SIG-M5 (cell line): ENCODE measurements at places on chromosomes 13 and 19.

DNA sequence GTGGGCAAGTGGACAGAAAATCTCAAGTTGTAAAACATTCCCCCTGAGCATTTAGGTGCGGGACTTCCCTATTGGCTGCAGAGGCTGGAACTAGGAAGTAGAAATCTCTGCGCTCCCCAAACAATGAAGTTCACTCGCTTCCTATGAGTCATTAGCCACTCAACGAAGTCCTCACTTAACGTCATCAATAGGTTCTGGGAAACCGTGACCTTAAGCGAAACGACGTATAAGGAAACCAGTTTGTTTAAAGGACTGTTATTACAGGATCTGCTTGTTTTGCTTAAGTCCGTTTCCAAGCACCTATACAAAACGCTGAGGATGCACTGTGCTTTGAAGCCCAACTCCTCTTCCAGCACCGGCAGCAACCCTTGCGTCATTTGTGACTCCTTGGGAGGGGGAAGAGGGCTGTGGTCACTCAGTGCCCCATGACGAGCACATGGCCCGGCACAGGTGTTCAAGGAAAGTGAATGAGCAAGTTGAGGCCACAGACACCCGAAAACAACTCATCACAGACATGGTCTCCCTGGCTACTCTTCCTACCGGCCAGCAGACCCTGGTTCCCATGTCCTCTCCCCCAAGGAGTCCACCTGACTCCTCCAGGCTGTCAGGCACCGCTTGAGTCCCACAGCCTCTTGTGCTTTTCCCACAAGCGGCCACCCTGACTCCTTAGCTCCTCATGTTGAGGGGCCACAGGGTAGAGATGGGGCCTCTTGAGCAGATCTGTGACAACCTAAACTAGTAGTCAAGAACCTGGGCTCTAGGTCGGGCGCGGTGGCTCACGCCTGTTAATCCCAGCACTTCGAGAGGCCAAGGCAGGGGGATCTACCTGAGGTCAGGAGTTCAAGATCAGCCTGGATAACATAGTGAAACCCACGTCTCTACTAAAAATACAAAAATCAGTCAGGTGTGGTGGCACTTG is 4.8 kb downstream of the RPS16 start:
- DNase-seq: peak; percentile 88

- DNase-seq: no peak
Observed at GRCh38 chr19:33517922-33518321, 3.7 kb downstream of the PEPD start.

DNA sequence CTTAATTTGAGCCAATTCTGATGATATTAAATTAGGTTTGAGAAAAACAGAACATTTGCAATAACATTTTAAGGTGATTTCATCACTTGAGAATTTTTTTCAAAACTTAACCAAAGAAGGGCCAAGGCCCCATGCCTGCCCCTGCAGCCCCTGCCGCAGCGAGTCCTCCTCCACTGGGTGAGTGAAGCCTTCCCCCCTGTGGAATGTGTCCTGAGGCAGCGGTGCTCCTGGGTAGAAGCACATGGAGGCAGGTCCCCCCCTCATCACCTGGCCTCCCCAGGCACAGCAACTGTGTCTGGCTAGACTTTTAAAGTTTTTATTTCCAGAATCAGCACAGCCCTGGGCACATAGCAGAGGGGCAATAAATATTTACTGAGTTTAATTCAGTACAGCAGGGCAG is 10.8 kb downstream of the SOX1 start:
- no peak for DNase-seq

DNA sequence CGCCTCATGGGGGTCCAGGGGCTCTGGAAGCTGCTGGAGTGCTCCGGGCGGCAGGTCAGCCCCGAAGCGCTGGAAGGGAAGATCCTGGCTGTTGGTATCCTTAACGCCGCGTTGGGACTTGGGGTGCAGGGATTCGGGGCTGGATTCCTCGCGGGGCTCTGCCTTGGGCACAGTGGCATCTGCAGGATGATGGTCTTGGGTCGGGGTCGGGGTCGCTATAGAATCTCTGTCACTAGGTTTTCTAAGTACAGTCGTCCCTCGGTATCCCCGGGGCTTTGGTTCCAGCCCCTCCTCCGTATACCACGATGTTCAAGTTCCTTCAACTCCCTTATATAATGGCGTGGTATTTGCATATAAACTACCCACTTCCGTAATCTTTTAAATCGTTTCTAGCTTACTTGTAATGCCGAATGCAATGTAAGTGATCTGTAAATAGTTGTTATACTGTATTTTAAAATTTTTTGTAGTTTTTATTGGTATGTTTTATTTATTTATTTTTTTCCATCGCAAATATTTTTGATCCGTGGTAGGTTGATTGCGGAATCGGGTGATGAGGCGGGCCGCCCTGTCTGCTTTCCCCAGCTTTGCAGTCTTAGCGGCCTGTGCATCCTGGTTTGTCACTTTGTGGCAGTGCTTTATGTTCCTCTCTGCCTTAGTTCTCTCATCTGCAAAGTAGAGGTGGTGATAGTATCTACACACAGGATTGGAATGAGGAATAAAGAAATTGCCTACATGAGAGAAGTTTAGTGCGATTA is 606 bp downstream of the ERCC5 start:
- no peak for DNase-seq

GRCh38 chr13:111919286-111919685 is 147.7 kb upstream of the SOX1 start:
- no peak for DNase-seq

GRCh38 chr19:19053508-19054314 is 10.1 kb upstream of the SLC25A42 start:
- DNase-seq: no peak

- no peak for DNase-seq
Observed at GRCh38 chr13:67351909-67352308, 121.8 kb upstream of the PCDH9 start.

- DNase-seq: no peak
Observed at GRCh38 chr19:35342430-35342829, 5.3 kb upstream of the FFAR1 start.

DNA sequence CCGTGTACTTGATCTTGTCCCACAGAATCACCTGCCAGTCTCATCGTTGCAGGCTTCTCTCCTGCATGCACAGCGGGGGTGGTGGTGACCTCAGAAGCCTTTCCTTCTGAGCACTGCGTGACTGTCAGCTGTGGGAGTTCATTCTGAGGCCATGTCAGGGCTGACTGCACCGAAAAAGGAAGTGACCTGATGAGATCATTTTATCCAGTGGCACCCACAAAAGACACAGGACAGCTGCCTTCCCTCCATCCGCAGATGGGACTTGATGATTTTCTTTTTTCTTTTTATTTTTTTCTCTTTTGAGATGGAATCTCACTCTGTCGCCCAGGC is 89.7 kb downstream of the RAB20 start:
- peak; percentile 75 for DNase-seq

DNA sequence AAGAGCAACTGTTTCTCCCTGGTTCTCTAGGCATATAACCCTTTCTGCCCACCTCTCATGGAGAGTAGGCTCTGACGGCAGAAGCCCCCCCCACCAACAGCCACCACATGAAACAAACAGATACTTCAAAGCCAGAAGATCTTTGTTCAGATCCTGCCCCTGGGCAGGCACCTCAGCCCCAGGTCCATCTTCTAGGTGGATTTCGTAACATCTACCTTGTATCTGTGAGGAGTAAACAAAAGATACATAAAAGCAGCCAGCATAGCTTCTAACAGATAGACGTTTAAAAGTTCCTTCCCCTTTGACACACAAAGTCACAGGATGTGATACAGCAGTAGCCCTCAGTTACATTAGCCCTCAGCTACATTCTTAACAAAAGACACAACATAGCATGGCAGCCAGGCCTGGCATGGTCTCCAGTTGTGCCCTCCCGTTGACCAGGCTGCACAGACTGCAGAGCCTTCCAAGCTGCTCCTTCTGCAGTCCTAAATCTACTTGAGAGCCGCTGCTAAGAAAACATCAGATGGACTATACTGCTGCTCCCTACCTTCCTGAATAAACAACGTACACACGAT is 35.4 kb downstream of the BRD4 start:
- no peak for DNase-seq

DNA sequence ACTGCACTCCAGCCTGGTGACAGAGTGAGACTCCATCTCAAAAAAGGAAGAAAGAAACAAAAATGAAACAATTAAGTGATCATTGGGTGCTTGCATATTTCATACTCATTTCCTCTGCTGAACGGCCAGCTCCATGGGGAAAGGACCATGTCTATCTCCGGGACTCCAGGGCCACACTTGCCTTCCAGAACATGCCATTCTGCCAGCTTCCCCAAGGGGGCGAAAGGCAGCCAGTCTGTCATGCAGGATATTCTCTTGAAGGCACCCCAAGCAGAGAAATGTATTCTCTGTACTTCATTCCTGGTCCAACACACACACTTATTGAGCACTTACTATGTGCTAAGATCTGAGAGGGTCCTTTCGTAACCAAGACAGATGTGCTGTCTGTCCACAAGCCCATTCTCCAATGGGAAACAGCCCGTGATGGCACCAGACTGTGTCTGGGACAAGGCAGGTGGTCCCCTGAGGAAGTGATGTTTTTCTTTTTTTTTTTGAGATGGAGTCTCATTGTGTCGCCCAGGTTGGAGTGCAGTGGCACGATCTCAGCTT is 10.2 kb upstream of the CARM1 start:
- no peak for DNase-seq

DNA sequence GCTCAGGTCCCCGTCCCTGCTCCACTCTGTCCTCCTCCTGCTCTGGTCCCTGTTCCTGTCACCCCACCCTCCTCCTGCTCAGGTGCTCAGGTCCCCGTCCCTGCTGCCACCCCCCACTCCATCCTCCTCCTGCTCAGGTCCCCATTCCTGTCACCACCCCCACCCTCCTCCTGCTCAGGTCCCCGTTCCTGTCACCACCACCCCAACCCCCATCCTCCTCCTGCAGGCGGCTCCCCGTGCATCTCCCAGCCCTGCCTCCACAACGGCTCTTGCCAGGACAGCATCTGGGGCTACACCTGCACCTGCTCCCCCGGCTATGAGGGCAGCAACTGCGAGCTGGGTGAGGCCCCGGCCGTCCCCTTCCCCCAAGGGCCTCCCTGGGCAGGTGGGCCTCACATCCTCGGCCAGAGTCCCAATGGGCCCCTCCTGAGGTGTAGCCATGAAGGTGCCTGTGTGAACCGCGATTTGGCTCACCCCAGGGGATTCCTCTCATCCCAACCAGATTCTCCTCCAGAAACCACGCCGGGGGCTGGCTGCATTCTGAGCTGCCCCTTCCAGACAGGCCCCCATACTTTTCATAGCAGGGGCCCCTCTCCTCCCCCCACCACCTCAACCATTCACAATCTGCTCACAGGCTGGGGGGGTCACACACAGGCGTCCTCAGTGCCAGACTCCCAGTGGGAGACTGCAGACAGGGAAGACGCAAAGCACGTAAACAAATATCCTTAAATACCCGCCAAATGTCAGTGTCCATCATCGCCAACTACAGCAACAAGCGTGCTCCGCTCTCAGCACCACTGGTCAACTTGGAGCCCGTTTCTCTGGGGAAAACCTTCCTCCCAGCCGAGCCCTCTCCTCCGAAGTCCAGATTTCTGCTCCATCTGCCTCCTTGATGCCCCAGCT is 4.6 kb downstream of the PROZ start:
- DNase-seq: no peak

DNA sequence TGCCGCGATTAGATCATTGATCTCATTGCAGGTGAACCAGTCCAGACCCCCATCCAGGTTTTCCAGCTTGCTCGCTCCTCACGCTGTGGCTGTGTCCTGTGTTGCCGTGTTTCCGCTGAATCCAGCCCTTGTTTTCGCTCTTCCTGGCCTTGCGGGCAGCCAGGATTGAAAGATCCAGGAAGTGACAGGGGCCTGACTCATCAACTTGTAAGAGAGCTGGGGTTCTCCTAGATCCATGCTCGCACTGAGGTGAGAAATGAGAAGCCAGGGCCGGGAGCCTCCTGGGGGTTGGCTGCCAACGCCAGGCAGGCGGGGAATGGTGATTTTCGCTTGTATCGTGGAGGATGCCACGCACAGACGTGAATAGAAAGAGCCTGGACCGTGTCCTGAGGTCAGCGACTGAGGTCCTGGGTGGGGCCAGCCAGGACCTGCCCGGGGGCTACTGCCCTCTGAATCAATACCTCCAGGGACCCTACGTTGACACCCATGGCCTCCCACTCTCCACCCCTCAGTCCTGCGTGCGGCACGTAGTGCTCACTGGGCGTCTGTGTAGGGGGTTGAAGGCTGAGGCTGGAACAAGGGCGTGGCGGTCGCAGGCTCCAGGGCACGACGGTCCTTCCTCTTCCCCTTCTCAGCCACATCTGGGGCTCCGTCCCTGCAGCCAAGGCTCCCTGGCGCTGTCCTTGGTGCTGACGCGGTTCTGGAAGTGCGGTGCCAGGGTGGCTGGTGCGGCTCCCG is 7.3 kb upstream of the PTPRH start:
- DNase-seq: peak; percentile 77

GRCh38 chr19:3479177-3479833 is 1.0 kb downstream of the SMIM24 start:
- peak; percentile 15 for DNase-seq

DNA sequence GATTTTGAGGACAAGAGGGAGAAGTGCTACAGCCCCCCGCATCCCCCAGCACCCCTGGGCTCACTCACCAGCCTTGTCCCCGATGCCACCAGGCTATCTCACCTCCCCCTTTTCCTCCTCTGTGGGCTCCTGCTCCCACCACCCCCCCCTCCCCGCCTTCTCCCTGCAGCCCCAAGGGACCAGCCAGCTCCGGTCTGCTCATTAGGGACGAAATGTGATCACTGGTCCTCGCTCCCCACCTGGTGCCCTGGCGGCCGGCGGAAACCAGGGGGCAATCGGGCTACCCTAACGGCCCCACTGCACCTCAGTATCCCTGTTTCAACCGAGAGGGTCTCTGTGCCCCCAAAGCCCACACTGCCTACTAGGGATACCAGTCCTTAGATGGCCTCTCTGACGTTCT is 2.7 kb downstream of the GPR4 start:
- no peak for DNase-seq

DNA sequence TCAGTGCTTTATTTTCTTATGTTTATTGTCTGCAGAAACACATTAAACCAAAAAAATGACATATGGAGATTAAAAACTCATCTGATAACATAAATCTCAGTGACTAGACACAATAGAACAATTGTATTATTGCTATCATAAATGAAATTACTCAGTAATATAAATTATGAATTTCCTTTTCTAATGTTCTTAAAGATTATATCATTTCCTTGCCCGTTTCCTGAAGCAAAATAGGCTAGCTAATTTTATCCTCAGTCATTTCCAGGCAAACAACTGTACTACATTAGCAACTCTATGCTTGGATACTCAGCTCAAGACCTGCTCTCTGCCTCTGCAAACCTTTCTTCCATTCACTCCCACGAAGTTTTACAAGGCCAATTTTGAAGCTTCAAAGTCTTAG is 61.2 kb downstream of the RFC3 start:
- no peak for DNase-seq

GRCh38 chr13:39998166-39998565 is 342.7 kb downstream of the COG6 start:
- DNase-seq: no peak

GRCh38 chr13:37009692-37010091 is 9.1 kb downstream of the EXOSC8 start:
- DNase-seq: no peak

DNA sequence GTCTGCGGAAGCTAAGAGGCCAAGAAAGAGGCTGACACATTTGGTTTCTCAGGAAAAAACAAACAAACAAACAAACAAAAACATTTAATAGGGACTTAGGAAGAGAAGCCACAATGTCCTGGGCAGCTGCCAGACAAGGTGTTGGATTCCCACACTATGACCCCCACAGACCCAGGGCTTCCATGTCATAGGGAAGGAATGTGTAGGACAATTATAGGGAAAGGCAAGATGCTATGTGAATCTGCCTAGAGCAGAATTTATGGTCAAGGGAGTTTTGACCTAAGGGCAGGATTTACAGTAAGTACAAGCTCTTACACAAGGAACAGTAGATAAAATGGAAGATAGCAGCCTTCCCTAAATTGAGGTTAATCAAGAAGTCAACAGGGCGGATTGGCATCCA is 9.1 kb upstream of the CDADC1 start:
- DNase-seq: no peak
